T47D (cell line): ENCODE measurements at places on chromosomes 6 and 20.
A peak's percentile ranks its signal among the peaks of the same experiment; 100 is the strongest.

GRCh38 chr6:56875961-56876360, 78.9 kb upstream of the BEND6 start:
- no peak for DNase-seq

DNA sequence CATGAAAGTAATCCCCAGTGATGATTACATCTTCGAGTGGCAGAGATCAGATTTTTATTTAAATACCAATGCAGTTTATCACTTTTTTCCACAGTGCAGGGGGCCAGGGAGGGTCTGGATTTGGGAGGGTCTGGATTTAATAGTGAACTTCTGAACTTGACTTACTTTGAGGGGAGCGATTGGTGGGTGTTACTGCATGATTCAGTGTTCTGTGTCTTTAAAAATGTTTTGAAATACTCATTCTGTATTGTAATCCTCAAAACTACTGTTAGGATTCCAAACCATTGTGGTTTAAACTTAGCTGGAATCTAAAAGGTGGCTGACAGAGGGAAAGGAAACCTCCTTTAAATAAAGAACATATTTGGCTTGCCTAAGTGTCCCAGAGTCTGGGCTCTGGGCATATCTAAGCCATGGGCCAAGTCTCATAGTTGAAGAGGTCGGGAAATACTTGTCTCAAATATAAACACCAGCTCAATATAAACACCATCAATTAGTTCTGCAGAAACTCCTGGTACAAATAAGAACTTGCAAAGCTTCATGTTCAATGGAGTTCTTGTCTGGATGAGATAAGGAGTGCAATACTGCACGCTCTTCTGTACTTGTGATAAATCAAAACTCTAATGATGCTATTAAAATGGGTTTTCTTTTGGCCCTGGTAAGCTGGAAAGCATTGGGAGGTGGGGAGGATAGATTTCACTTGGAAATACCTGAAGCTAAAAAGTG, 14.4 kb downstream of the JARID2 start:
- no peak for DNase-seq

DNA sequence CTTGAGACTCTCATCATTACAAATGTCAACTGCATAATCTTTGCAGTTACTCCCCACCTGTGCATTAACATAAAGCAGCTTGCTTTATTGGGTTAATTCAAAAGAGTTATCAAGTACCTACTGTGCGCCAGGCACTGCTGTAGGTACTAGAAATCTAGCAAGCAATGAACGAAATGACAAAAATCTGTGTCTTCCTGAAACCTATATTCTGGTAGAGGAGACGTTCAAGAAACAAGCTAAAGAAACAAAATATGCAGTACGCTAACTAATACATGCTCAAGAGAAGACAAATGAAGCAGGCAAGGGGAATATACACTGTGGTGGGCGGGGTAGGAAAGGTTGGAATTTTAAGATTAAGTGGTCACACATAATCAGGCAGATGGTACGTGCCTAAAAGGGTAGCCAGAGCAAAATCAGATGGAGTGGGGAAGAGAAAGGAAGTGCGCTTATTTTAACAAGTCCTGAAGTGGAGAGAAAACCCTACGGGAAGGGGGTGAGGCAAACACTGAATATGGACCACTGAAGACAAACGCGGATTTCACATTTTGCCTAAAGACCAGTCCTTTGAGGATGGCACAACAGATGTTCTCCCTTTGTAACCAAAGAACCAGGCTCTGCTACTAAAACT, 1.2 kb downstream of the ELOVL2 start:
- DNase-seq: no peak

GRCh38 chr6:56715741-56716140, 73.1 kb upstream of the DST start:
- no peak for DNase-seq

DNA sequence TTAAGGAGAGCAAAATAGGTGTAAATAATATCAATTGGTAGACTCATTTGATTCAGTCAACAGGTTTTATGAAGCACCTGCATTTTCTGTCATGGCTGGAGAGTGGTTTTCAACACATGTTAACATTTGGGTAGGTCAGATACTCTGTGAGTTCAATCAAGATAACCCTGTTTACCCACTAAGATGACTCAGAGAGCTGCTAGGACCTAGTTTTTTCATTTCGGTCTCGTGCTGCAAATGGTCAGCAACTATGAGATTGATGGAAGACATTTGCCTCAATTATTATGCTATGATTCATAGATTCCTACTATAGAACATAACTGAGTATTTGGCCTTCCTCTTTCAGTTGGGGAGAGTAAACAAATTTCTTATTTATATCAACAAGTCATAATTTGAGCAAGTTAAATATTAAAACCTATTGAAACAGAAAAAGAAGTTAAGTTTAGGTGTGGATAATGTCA, 391.4 kb upstream of the CITED2 start:
- DNase-seq: no peak

GRCh38 chr20:25576783-25577530, 8.4 kb downstream of the NINL start:
- DNase-seq: no peak

DNA sequence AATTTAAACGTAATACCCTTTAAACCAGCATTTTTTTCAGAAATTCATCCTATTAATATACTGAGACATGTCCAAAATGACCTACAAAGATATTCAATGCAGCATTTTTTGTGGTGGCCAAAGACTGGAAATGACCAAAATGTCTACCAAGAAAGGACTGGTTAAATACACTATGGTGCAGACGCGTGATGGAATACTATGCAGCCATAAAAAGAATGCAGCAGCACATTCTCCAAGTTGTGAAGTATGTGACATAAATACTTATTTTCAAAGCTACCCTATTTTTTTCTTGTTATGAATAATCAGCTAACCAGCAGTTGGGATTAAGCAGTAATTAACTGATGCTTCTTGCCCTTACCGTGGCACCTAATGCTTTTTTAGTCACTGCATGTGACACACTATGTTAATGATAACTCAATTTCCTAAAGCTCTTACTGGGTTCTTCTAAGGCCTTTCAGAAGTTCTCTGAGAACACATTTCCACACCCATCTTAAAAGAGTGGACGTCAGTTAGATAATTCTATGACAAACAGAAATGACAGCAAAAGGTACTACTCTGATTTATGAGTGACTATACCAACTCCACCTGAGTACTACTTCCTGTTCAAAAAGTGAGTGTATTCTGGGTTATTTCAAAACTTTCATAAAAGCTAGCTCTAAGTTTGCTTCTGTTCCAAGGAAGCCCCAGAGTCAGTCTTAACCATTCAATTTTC, 24.9 kb downstream of the TTI1 start:
- no peak for DNase-seq

GRCh38 chr6:17871189-17871519, 116.3 kb downstream of the KIF13A start:
- DNase-seq: no peak

- no peak for DNase-seq
Observed at GRCh38 chr20:34375977-34376430, 12.9 kb downstream of the ITCH start.

- no peak for DNase-seq
Observed at GRCh38 chr6:140586426-140587061, 1212.1 kb upstream of the CITED2 start.

DNA sequence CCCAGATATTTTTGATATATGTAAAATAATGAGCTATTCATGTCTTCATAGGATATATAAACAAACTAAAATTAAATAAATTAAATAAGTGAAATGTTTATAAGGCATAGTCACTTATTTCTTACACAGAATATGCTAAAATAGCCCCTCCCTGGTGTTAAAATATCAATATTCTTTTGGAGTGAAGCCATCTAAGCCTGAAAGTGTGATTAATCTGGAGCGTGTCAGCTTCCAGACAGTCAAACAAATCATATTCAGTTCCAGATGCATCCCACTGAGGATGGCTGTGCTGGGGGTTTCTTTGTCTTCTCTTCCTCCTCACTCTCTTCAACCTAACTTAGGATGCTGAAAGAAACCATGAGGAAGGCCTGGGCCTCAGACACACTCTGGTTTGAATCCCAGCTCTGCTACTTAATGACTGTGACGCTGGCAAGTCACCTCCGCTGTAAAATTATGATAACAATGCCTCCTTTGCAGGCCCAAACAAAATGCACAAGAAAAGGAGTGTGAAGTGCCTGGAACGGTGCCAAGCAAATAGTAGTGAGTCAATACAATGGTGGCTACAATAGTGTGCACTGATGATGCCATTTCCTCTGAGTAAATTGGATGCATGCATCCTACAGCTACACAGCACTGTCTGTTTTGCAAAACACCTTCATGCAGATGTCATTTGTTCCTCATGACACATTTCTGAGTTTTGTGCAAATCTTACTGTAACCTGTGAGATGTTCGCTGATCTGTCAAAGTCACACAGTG, 161.4 kb downstream of the FOXC1 start:
- DNase-seq: no peak

GRCh38 chr20:62590309-62591121, 51.8 kb upstream of the SLCO4A1 start:
- DNase-seq: no peak

DNA sequence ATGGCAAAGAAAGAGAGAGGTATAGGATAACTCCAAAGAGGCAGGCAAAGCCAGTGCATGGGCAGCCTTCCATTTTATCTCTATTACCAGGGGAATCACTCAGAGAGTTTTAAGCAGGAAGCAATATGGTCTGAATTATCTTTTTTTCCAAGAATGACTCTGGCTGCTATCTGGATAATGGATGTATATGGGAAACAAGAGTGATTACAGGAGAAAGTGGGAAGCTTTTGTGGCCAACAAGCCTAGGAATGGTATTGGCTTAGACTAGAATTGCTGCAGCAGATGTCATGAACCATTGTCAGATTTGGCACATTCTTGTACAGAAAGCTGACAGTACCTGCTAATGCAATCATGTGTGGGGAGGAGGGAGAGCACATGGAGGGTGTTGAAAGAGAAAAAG, 73.0 kb upstream of the BTBD3 start:
- DNase-seq: no peak

GRCh38 chr6:149482545-149483333, 2.1 kb downstream of the ZC3H12D start:
- DNase-seq: no peak

DNA sequence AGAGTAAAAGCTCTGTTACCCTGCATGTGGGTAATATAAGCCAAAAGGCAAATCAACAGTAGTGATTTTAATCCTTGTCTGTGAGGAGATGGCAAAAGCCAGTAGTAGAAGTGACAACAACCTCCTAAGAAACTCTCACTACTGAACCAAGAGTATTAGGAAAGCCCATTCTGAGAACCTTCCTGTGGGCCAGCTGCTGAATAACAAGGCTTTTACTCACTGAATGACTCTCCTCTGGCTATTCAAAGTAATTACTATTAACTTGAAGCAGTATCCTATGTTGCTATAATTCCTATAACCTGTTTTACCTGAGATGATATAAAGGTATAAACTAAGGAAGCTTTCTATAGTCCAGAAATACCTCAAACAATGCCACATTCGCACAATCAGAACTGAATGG, 55.1 kb downstream of the CHD6 start:
- no peak for DNase-seq

- DNase-seq: no peak
Observed at GRCh38 chr6:33696548-33697518, 14.7 kb downstream of the UQCC2 start.

DNA sequence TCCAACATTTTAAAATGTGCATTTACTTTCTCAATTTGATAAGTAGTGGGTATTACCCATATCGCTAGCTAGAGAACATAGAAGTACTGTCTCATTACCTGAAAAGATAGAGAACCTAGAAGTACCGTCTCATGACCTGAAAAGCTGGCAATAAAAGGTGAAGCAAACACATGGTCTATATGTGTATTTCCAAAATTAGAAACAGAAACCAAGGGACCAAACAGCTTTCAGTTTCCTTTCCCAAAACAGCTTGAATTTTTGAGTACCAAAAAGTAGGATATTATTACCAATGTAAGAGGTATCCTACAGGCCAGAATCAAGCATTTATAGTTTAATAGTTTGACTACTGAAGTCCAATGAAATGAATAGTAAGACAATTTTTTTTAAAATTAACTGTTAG, 77.2 kb downstream of the KIF13A start:
- DNase-seq: no peak

- DNase-seq: no peak
Observed at GRCh38 chr6:117034971-117035370, 157.9 kb downstream of the RFX6 start.

GRCh38 chr20:25127761-25128537, 46.0 kb upstream of the VSX1 start:
- no peak for DNase-seq

GRCh38 chr20:44643596-44644229, 7.8 kb downstream of the ADA start:
- DNase-seq: no peak

DNA sequence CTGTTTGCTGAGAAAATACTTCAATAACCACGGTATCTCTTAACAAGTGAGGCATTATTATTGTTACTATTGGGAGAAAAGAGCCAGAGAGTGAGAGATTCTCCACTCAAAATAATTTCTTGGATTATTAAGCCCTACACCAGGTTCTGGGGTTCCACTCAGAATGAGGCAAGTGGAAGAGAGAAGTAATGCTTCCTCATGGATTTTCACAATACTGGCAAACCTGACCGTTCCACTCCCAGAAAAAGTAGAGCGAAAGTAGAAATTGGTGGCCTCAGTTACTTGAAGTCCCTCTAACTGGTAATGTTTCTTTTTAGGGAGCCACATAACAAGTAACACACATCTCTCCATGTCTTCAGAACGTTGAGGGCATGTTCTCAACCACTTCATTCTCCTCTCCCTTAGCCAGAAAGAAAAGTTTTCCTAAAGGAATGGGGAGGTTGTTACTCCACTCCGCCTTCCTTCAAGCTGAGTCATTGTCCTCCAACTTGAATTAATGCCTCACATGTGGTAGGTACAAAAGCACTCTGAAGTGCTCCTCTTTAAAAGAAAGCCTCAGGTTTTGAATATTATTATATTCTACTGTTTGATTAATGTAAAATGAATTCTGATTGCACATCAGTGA, 1.9 kb downstream of the BAG2 start:
- DNase-seq: no peak

GRCh38 chr20:35602851-35603495, 12.7 kb upstream of the SPAG4 start:
- DNase-seq: no peak

- DNase-seq: no peak
Observed at GRCh38 chr20:38726804-38727606, 2.7 kb downstream of the SLC32A1 start.

GRCh38 chr6:33013608-33014007, 4.2 kb upstream of the HLA-DOA start:
- no peak for DNase-seq

GRCh38 chr6:134416418-134417154, 98.7 kb upstream of the SGK1 start:
- DNase-seq: no peak

- no peak for DNase-seq
Observed at GRCh38 chr6:124887872-124888580, 74.2 kb upstream of the RNF217 start.

- no peak for DNase-seq
Observed at GRCh38 chr20:16580147-16580546, 6.9 kb upstream of the KIF16B start.

- peak; percentile 12 for DNase-seq
Observed at GRCh38 chr6:13049666-13050254, 278.6 kb downstream of the TBC1D7 start.
